HT-29 (cell line): ENCODE measurements at places on chromosomes 13 and 19. TPM values are rescaled to one million over a fixed set of nuclear protein-coding genes. Genes with fewer than 3 reads are reported as not detected.

GRCh38 chr19:8321067-8321985 is at the start of the genes NDUFA7 and RPS28:
TSS of gene NDUFA7 (minus strand) at chr19:8321375. CDS start at chr19:8321358, 17 bp downstream.
TSS of gene RPS28 (plus strand) at chr19:8321496. CDS start at chr19:8321531, 35 bp downstream.
- peak; percentile 88 for DNase-seq

- no peak for DNase-seq
These were observed 1352.2 kb upstream of the PRR20A start for GRCh38 chr13:55788548-55788947.

- no peak for DNase-seq
These were observed 87.9 kb upstream of the WASF3 start for GRCh38 chr13:26469602-26470001.

PRODH2 gene
- total RNA-seq: not detected in 2 replicates

GRCh38 chr13:113183450-113184129 is 24.9 kb downstream of the PCID2 start:
- DNase-seq: no peak

DNA sequence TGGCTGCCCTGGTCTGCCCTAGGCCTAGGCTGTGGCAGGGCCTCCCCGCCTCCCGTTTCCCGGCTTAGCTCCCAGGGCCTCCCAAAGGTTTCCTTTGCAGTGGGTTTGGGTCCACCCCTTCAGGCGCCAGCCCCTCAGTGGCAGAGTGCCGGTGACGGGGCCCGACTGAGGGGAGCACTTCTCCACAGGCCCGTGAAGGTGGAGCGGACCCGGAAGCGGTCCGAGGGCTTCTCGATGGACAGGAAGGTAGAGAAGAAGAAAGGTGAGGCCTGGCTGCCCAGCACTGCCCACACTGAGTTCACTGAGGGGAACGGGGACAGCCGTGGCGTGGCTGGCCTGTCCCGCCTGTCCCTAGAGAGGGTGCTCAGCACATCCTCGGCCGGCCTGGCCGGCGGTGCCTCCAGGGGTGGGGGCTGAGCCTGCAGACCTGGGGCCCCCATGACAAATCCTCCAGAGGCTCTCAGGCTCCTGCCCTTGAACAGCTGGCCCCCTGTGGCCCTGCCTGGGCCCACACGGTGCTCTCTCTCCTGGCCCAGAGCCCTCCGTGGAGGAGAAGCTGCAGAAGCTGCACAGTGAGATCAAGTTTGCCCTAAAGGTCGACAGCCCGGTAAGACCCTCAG is 20.4 kb downstream of the PLIN4 start:
- no peak for DNase-seq

GRCh38 chr19:5444431-5444830 is 10.8 kb upstream of the ZNRF4 start:
- DNase-seq: no peak

FGF21 gene
- not detected in 2 replicates for total RNA-seq

- no peak for DNase-seq
These were observed 13.1 kb downstream of the ATP11A start for GRCh38 chr13:112702986-112703379.

DNA sequence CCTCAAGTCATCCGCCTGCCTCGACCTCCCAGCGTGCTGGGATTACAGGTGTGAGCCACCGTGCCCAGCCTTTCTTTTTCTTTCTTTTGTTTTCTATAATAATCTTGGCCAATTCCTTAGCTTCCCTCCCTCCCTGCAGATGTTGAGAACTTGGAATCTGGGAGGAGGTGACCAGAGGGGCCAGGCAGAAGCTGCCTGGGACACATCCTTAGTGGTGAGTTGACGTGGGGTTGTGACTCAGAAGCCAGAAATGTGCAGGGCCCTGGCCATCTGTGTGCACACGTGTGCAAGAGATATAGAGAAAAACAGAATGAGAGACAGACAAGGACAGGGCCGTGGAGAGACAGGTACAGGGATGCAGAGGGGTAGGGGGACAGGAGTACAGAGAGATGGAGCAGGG is 154.3 kb downstream of the SIPA1L3 start:
- DNase-seq: no peak

ZNF382 gene
- total RNA-seq: not detected in 2 replicates

TMEM86B gene
- total RNA-seq: 9.9 and 10.6 TPM in 2 replicates

- DNase-seq: no peak
These were observed 124.3 kb upstream of the STARD13 start for GRCh38 chr13:33409673-33410510.

APC2 gene
- 0.16 and 0.43 TPM in 2 replicates for total RNA-seq

DNA sequence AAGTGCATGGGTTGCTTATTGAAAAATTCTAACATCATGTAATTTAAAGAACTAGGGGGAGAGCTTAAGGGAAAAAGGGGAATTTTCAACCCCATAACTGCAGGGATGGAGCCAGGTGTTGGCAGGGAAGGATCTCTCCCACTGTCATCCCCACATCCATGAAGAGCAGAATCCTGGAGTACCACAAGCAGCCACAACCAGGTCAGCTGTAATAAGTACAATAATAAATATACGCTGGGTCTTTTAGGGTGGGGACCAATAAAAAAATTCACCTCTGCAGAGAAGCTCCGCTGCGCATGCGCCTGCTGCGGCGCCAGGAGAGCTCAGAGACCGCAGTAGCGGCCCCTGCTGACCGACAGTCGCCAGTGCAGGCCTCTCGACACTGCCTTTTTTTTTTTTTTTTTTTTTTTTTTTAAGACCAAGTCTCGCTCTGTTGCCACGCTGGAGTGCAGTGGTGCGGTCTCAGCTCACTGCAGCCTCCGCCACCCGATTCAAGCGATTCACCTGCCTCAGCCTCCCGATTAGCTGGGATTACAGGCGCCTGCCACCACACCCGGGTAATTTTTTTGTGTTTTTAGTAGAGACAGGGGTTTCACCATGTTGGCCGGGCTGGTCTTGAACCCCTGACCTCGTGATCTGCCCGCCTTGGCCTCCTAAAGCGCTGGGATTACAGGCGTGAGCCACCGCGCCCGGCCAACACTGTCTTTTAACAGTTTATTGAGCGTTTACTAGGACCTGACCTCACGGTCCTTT is 2.5 kb upstream of the EEF2 start:
- peak; percentile 87 for DNase-seq

DNA sequence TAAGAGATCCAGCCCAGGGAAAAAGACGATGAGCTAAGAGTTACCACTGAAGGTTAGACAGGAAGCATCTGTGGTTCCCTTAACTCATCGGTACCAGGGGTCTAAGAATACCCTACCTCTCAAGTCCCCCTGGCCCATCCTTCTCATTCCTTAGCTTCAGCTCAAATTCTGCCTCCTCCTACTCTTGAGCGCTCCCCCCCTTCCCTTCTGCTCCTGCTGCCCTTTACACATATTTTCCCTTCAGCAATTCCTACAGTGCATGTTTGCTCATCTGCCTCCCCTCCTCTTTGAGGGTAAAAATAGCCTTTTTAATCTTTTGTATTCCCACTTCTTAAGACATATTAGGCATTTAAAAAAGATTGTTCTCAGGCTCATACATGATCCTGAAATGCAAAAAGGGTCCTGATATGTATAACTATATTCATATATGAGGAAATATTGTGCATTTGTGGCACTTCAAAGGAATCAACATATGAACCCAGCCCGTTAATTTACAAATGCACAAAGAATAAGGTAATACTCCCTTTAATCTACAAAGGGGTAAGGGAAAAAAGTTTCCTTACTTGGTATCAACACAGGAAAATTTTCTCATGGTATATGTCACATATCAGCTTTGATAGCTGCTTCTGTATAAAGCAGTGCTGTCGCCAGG is 33.1 kb downstream of the LNX2 start:
- DNase-seq: no peak

DNA sequence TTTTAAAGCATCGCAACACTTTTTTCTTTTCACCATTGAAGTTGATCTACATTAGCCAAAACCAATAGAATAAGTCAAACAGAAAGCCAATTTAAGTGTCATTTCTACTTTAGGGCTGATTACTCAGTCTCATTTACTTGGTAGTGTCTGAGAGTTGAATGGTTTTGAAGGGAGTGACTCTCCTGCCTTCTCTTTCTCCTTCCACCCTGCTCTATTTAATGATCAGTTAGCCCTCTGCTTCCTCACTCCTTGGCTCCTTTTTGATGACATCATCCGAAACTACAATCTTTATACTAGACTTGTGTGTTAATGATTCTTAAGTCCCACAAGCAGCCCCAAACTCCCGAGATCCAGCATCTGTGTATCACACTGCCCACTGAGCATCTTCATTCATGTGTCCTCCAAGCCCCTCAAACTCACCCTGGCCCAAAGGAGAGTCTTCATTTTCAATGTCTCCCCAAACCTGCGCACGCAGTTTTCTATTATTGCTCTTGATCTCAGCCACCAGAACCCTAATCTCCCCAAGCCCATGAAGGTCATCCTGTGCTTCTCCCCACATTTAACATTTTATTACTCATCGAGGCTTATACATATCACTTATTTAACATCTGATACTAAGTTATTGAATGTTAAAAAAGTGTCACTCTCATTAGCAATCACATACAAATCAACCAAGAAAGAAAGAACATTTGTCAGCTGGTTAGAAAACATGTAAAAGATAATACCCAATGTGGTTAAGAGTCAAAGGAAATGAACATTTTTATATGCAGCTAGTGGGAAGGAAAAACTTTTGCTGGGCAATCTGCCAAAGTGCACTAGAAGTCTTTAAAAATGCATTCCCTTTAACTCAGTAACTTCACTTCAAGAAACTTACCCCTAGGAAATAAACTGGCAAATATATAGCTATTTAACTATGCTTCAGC is 32.2 kb upstream of the ARGLU1 start:
- DNase-seq: peak; percentile 59
